Natural killer cell treated with Interleukin-12 subunit alpha and Interleukin-12 subunit beta and Interleukin-15 and Interleukin-18, amount 100 ng/mL, for 72 hours (primary cell): ENCODE measurements at places on chromosomes 13 and 19. TPM values are rescaled to one million over a fixed set of nuclear protein-coding genes. Genes with fewer than 3 reads are reported as not detected.

GRCh38 chr19:18001777-18002345 lies 6.1 kb upstream of the ARRDC2 start:
- H3K4me3 ChIP-seq, result peak overlapping the region; percentile 85
- no peaks in the 10 kb centered on the region for H3K36me3 ChIP-seq
- DNase-seq, result no peak
- H3K4me1 ChIP-seq, result peaks cover 12% of the 10 kb centered on the region
- H3K27ac ChIP-seq, result peak overlapping the region; percentile 96

DNA sequence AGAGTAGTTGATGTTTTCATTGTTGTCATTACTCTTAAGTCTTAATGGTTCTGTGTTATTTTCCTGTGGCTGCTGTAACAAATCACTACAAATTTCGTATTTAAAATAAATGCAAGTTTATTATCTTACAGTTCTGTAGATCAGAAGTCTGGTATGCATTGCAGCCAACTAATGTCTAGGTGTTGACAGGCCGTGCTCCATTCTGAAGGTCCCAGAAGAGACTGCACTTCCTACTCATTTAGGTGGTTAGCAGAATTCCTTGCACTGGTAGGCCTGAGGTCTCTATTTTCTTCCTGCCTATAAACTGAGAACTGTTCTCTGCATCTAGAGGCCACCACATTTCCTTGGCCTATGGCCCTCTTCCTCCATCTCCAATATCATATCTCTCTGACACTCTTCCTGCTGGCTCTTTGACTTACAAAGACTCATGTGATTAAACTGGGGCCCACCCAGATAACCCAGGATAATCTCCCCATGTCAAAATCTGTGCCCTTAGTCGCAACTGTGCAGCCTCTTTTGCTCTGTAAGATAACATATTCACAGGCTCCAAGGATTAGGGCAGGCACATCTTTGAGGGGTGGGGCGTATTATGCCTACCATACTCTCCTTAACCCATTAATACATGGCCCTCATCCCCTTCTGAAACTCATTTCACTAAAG lies 468.4 kb downstream of the FOXO1 start:
- no peak overlapping the region for H3K4me3 ChIP-seq
- DNase-seq, result no peak
- peaks cover 18% of the 10 kb centered on the region for H3K27me3 ChIP-seq
- no peaks in the 10 kb centered on the region for H3K4me1 ChIP-seq

- no peaks in the 10 kb centered on the region for H3K4me1 ChIP-seq
- H3K36me3 ChIP-seq, result peaks cover 4% of the 10 kb centered on the region
- no peak overlapping the region for H3K27ac ChIP-seq
- H3K27me3 ChIP-seq, result peaks cover 16% of the 10 kb centered on the region
Measured at GRCh38 chr13:42055500-42056085, 7.1 kb downstream of the DGKH start.

DNA sequence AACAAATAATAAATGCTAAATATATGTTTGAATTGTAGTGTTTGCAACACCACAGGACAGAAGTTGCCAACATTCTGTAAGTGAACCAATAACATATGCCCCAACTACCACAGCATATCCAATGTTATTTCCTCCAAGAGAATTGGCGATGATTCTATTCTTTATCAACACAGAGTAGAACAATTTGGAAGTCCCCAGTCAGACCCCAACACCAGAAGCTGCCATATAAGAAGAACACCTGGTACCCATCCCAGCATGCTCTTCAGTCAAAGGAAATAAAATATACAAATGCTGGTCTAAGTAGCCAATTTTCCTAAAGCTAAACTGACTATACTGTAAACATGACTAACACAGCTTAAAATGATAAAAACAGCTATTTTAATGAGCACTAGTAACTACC lies 145.7 kb downstream of the KLF12 start:
- no peak for DNase-seq
- no peaks in the 10 kb centered on the region for H3K36me3 ChIP-seq
- H3K4me1 ChIP-seq, result peaks cover 49% of the 10 kb centered on the region
- H3K27me3 ChIP-seq, result no peaks in the 10 kb centered on the region
- H3K27ac ChIP-seq, result peak overlapping the region; percentile 49
- H3K4me3 ChIP-seq, result no peak overlapping the region

DNA sequence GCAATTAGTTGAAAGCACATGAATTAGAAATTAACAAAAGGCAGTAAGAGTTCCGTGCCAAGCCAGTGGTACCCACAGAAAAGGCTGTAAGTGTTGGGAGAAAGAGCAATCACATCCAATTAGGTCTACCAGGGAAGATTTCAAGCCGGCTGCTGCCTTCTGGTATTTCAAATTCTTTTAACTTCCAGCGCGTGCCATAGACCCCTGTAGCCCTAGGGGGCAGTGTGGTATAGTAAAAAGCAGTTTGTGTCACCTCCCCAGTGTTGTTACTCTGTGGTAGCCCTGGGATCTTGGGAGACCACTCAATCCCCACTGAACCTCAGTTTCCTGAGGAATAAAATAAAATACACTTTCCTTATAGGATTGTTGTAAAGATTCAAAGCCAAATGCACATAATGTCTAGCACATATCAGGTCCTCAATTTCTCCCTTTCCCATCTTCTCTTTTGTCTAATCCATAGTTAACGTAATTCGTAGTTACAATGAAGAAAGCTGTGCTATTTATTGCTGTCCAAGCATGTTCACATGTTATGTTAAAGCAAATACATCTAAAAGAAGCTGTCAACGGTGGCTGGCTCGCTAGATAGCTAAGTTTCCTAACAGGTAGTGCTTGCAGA lies 230.2 kb downstream of the TDRD3 start:
- no peak overlapping the region for H3K4me3 ChIP-seq
- no peaks in the 10 kb centered on the region for H3K27me3 ChIP-seq
- H3K4me1 ChIP-seq, result no peaks in the 10 kb centered on the region
- DNase-seq, result no peak

GRCh38 chr19:32887572-32888215 lies 18.1 kb upstream of the SLC7A9 start:
- H3K27me3 ChIP-seq, result no peaks in the 10 kb centered on the region
- peaks cover 12% of the 10 kb centered on the region for H3K36me3 ChIP-seq
- H3K27ac ChIP-seq, result no peak overlapping the region
- no peak overlapping the region for H3K4me3 ChIP-seq

GRCh38 chr13:44044547-44045179 lies 165.0 kb downstream of the LACC1 start:
- no peaks in the 10 kb centered on the region for H3K36me3 ChIP-seq
- H3K4me1 ChIP-seq, result no peaks in the 10 kb centered on the region
- peaks cover 22% of the 10 kb centered on the region for H3K27me3 ChIP-seq
- no peak for DNase-seq
- H3K27ac ChIP-seq, result no peak overlapping the region

DNA sequence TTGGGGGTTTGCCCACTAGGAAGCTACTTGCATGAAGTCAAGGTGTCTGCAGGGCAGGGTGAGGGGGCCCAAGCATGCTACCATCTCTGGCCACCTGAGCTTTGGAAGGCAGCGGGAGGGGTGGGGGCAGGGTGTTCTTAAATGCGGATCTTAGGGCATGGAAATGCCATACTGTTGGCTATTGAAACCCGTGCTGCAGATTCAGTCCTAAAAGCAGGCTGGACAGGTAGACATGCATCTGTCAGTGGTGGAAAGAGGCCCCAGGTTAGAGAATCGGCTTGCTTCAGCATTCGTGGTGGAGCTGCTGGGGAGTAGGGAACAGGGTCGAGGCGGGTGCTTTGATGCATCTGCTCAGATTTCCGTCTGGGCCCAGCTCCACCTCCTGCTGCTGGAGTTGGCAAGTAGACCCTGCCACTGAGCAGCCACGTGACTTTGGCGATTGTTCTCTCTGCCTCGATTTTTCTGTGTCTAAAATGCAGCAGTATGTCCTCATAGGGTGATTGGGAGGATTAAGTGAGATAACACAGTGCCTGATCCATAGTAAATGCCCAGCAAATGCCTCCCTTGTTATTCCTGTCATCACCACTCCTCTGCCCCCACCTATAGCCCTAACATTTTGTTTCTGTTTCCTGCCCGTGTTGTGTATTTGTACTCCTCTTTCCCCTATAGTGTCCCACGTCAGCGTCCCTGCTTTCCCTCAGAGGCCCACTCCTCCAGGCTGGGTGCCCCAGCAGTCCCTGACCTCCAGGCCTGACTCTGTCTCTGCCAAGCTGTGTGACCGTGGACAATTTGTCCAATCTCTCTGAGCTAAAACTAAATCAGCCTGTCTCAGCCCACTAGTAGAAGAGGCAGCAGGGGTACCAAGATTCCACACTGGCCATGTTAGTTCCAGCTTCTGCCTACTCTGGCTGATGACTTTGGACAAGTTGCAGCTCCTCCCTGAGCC lies 5.8 kb downstream of the PPP1R37 start:
- no peaks in the 10 kb centered on the region for H3K27me3 ChIP-seq
- no peak for DNase-seq
- H3K36me3 ChIP-seq, result no peaks in the 10 kb centered on the region
- H3K4me1 ChIP-seq, result peaks cover 55% of the 10 kb centered on the region

Gene PSG3
- not detected for total RNA-seq

Gene HSPB6
- total RNA-seq, result not detected

Gene SERP2
- total RNA-seq, result 9.1 TPM

Gene CABP5
- not detected for total RNA-seq
